ENCODE measurements at places on chromosomes 3 and 15. TPM values are rescaled to one million over a fixed set of nuclear protein-coding genes. Genes with fewer than 3 reads are reported as not detected.

- no peaks in the 10 kb centered on the region for H3K27me3 ChIP-seq
- H3K36me3 ChIP-seq: no peaks in the 10 kb centered on the region
- DNase-seq: no peak
Measured at GRCh38 chr15:63948971-63949370, 97.3 kb downstream of the DAPK2 start.

Gene FXR1
- 148 TPM for total RNA-seq

Gene CELSR3
- 2.0 TPM for total RNA-seq

Gene EPHB1
- not detected for total RNA-seq

DNA sequence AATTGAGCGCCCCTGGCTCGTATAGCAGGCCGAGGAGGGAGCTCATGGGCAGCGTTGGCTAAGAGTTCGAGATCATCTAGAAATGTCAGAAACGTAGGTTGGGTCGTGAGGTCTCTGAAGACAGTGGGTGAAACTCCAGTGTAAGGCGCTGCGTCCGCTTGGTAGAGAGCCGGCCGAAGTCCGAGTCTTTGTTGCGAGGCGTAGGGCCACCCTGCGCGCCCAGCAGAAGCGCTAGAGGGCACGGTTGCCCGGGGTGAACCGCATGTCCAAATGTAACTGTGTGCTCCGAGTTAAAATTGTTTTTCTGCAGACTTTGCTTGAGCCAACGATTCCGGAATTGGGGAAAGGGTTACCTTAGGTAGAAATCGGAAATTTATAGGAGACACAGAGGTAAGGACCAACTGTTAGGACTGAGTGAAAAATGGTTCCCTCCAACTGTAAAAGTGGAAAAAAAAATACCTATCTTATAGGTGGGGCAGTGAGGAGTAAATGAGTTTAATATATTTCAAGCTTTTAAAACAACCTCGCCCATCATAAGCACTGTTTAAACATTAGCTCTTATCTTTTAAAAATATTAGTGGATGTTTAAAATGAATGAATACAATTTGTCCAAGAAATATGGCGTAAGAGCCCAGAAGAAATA, 993 bp upstream of the SIAH2 start:
- H3K36me3 ChIP-seq: no peaks in the 10 kb centered on the region
- H3K4me3 ChIP-seq: peak overlapping the region; percentile 81
- peaks cover 13% of the 10 kb centered on the region for H3K4me1 ChIP-seq
- H3K27ac ChIP-seq: peak overlapping the region; percentile 99
- H3K27me3 ChIP-seq: no peaks in the 10 kb centered on the region
- peak; percentile 61 for DNase-seq

GRCh38 chr3:43423142-43423541, 136.8 kb downstream of the SNRK start:
- no peaks in the 10 kb centered on the region for H3K4me1 ChIP-seq
- H3K27ac ChIP-seq: no peak overlapping the region
- H3K27me3 ChIP-seq: no peaks in the 10 kb centered on the region
- no peaks in the 10 kb centered on the region for H3K36me3 ChIP-seq
- no peak for DNase-seq
- H3K4me3 ChIP-seq: no peak overlapping the region

Measured in natural killer cell (primary cell).